ENCODE measurements at places on chromosomes 2 and 18.

DNA sequence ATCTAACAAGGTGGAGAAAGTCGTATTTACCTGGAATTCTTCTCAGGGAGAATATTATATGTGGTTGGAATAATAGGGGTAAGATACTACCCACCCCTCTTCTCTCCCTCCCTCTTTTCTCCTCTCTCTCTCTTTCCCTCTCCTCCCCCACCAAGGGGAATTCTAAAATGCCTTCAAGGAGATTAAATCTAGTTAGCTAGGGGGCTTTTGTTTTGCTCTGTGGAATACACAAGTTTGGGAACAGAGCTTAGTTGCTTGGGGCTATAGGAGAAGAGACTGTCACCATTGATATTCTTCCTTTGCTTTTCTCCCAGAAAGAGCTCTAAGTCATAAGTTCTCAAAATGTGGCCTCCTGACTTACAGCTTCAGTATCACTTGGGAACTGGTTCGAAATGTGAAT lies 34.5 kb downstream of the TAF1B start:
- no peak for DNase-seq

DNA sequence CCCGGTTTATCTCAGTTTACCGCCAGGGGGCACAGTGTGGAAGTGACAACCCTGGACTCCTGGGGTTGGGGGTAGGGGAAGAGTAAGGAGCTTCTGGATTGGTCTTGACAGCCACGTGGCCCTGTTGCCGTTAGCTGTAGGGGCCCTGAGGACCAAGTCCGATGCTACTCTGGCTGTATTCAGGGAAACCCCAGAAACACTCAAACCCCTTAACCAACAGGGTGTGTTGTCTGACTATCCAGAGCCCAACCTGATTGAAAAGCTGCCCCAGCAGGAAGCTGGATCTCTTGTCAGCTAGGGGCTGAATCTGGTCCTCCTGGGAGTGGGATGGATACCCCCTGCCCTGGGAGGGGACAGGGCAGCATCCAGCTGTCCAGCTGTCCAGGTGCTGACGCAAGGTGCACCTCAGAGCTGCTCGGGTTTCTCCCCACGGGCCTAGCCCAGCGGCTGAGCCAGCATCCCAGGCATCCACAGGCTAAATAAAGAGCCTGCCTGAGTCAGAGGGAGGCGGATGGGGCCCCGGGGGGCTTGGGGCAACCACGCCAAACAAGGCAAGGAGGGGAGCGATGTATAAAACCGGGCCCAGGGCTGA lies 3.1 kb upstream of the GMPPA start:
- peak; percentile 24 for DNase-seq

- no peak for DNase-seq
Measured at GRCh38 chr2:102336502-102336945, 19.1 kb upstream of the IL18R1 start.

DNA sequence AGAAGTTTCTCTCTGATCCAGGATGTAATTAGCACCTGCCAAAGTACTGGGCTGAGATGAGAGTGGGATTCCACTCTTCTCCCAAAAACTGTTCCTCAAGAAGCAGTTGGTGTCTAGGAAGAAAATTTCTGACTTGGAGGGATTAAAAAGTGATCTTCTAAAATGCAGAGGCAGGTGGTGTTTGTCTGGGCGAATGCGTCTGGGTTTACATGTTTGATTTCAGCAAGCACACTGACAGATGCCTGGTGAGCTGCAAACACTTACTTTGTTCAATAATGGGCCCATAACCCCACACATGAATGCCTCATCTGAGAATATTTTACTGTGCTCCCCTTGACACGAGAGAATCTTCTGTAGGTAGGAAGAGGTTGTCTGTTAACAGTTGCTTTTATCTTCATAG lies 24.3 kb upstream of the KCNF1 start:
- no peak for DNase-seq

DNA sequence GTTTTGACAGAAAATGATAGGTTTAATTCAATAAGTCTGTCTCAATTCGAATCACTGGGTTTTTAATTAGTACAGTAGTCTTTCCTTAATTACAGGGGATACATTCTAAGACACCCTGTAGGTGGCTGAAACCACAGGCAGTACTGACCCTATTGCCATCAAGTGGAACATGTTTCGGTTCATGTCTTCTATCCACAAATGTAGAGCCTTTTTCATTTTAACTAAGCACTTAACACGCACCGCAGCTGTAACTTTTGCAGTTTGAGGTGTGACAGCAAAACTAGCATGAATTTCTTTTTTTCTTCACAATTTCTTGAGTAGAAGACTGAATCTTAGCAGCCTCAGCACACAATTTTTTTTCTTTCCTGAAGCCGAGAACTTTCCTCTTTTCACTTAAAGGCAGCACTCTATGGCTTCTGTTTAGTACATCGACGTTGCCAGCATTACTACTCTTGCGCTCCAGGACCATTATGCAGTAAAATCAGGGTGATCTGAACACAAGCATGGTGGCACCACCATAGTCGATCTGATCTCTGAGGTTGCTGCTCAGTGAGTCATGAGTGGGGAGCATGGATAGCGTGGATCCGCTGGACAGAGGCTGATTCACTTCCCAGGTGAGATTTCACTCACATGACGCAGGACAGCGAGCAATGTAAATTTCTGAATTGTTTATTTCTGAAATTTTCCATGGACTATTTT lies 805.1 kb downstream of the RNF144A start:
- DNase-seq: no peak

GRCh38 chr2:221570321-221570935 lies 1.7 kb downstream of the EPHA4 start:
- no peak for DNase-seq

GRCh38 chr2:215654148-215654819 lies 218.4 kb upstream of the FN1 start:
- DNase-seq: no peak

DNA sequence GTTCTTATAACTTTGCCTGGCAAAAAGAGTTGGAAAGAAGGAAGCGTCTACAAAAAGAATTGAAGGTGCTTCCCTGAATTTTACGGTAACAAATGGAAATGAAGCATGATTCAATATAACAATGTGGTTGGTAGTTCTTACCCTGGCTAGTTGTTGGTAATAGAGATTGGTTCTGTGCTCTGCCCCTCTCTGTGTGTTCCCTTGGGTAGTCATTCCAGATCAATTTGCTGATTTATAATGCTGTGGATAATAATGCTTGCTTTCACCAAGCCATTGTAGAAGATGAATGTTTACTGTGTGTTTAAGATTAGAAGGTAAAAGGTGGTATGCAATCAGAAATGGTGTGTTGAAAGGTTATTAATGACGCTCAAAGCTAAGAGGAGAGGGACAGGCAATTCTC lies 577.8 kb upstream of the NXPH2 start:
- no peak for DNase-seq

DNA sequence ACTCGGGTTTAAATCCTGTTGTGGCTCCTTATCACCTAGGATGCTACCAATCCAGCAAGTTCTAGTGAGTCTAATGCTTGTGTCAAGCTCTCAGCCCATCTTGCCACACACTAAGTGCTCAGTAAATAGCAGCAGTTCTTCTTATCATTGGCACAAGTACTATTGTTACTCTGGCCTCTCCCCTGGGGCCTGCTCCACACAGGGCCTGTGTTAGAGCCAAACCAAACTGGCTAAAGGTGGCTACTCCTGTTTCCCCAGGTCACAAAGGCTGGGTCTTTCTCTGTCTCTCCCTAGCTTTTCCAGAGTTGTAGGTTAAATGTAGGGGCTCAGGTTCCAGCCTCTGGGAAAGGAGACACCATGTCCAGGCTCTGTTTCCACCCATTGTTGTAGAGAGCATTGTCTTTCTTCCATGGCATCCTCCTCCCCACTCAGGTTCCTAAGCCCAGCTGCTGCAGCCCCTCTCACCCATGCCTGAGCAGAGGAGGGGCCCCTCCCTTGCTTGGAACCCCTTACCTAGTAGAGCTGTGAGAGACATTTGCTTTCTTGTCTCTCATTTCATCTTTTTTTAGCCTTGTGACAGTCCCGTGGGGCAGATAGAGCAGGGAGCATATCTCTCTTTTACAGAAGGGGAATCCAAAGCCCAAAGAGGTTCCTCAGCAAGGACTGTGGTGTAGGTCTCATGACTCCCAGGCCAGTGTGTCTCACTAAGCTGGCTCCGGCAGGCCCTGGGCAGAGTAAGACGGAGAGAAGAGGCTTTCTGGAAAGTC lies 56.4 kb upstream of the OTOF start:
- no peak for DNase-seq

DNA sequence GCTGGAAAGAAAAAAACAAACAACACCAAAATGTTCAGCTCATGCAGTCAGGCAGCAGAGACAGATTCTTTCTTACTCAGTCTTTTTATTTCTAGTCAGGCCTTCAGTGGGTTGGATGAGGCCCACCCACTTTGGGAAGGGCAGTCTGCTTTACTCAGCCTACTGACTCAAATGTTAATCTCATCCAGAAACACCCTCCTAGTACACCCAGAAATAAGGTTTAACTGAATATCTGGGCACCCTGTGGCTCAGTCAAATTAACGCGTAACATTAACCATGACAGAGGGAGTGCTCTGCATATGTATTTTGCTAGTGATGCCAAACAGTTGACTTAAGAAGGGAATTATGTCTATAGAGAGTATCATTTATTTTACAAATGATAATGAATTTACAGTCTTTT lies 401.6 kb downstream of the PARD3B start:
- no peak for DNase-seq

DNA sequence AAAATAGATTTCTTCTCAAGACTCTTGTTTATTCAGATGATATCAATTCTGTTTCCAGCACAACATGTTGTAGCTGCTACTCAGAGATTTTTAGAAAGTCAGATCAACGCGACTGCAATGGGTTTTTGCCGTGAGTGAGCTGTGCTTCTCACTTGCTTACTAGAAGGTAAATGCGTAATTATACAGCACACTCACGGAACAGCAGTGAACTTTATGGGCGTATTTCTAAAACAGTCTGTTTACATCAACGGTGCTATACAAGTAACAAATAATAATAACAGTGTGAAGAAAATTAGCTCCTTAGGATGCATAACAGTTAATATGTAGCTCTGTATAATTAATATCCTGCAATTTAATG lies 533.6 kb downstream of the RNF144A start:
- DNase-seq: no peak

- no peak for DNase-seq
Measured at GRCh38 chr2:123061534-123061933, 963.6 kb upstream of the CNTNAP5 start.

DNA sequence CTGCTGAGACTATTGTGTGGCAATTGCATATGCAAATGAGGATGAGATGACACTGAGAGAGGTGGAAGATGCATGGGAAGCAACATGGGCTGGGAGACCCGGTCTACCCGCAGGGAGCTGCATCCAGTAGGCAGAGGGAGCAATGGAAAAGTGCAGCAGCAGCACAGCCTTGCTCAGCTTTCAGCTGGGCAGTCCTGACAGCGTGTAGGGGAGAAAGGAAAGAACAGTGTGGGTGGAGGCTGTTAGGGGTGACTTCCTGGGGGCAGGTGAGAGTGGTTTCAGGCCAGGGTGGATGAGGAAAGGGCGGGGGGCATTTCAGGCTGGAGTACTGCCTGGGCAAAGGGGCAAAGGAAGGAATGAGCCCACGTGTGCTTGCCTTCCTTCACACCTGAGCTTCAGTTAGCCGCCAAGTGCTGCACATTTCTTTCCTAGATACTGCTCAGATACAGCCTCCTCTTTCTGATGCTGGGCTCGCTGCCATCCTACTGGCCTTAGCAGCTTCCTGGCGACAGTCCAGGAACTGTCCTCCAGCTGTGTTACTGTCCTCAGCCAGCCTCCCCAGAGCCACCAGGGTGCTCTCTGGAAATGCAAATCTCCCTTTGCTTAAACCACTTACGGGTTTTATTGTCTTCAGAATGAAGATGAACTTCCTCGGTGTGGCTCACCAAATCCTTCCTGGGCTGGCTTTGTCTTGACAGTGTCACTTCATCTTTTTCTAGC lies 276.3 kb downstream of the TSN start:
- no peak for DNase-seq

- no peak for DNase-seq
Measured at GRCh38 chr2:173872714-173873113, 92.5 kb downstream of the SP3 start.

DNA sequence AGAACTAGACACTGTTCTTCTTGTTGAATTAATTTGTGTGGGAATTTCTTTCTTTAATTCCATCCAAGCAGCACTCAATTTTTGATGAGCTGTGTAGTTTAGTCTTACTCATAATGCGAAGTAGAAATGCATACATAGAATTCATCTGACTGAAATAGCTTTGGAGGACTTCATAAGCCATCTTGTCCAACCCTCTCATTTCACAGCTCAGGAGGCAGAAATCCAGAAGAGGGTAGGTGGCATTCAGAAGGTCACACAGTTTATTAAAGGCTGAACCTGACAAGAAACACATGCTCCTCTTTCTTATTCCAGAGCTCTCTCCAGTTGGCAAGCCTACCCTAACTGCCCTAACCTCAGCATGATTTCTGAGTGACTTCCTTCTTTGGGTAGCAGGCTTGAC lies 169.2 kb upstream of the NOSTRIN start:
- DNase-seq: no peak

DNA sequence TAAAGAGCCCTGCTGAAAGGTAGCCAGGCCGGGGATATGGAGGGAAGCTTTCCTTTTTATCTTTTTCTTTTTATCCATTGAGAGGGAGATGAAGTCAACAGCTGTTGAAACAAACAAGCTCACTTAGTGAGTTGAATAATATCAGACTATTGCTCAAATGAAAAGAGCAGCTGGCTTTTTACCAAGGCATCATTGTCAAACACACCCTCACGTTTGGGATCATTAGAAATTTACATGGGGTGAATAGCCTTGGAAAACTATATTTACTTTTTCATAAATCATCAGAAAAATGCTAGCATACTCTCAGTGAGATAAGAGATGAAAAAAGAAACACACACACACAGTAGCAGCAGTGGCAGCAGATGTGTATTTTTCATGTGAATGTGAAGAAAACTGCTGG lies 71.5 kb upstream of the HNMT start:
- no peak for DNase-seq

- no peak for DNase-seq
Measured at GRCh38 chr2:173264603-173265366, 89.9 kb upstream of the CDCA7 start.

- DNase-seq: no peak
Measured at GRCh38 chr2:231222318-231223000, 24.0 kb downstream of the ARMC9 start.

DNA sequence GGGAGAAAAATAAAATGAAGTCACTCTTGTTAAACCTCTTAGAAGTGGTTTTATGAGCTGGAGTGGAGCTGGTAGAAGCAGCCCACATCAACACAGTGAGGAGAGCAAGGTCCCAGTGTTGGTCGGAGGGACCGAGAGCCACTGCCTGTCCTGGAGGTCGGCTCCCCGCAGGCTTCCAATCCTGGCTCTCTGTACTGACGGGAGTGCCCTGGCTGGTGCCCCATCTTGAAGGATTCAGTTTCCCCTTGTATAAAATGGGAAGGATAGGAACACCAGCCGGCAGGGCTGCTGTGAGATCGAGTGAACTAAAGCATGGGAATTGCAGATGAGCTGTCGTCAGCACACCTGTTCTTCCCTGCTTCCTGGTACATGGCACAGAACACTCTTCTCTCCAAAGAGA lies 104.3 kb upstream of the ID2 start:
- DNase-seq: no peak

- no peak for DNase-seq
Measured at GRCh38 chr18:59062643-59063006, 77.1 kb upstream of the SEC11C start.

Data from substantia nigra (tissue), 51 donors.